SK-N-SH treated with all-trans-retinoic acid at 6 μM for 48 hours (cell line): ENCODE measurements at places on chromosomes 11 and 22.
A peak's percentile ranks its signal among the peaks of the same experiment; 100 is the strongest.

GRCh38 chr22:41248758-41249157, 8.0 kb upstream of the CHADL start:
- ATAC-seq: no peak

DNA sequence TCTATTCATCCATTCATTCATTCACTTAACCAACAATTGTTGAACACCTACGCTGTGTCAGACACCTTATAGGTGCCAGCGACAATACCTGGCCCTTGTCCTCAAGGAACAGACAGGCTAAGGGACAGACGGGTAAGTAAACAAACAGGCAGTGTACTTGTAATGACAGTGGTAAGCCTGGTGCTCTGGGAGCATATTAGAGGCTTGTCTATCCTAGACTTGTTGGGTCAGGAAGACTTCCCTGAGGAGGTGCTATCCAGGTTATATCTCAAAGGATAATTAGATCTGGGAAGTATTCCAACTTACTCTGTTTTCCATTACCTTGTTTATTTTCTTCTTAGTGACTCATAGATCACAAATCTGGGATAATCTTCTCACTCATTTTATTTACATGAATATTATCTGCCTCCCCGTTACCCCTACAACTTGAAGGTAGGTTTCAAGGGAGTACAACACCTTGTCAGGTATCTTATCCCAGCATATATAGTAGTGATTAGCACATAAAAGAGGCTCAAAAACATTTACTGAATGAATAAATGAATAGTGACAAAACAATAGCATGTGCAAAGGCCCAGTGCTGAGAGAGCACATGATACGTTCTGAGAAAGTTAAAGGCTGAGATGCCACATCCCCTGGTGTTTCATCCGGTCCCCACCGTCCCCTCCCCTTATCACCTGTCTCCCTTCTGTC, 75.3 kb upstream of the NCAM1 start:
- ATAC-seq: no peak

DNA sequence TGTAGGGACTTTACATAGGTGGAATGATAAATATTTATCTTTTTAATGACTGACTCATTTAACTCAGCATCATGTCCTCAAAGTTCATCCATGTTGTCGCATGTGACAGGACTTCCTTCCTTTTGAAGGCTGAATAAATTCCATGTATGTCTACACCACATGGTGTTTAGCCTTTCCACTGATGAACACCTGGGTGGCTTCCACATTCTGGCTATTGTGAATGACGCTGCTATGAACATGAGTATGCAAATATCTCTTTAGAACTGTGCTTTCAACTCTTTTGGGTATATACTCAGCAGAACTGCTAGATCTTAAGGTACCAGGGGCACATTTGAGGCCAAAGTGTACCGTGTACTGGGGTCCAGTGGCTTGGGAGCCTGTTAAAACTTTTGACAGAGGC, 24.1 kb downstream of the LARGE1 start:
- ATAC-seq: no peak

GRCh38 chr22:36881504-36882245, 20.9 kb downstream of the NCF4 start:
- ATAC-seq: no peak

- no peak for ATAC-seq
These were observed 57.5 kb upstream of the PPARA start for GRCh38 chr22:46092670-46093410.

DNA sequence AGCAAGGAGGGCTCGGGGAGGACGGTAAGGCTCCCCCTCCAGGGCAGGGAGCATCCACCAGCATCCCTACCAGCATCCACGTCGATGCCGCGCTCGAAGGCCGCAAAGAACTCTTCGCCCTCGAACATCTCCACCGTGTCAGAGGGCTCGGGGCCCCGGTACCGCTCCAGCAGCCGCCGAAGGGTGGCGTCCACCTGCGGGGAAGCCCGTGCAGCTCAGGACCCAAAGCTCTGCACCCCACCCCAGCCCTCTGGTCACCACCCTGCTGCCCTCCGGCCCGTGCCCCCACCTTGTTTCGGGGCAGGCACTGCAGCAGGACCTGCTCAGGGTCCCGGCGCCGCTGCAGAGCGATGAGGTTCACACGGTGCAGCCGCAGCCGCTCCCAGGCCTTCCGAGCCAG, 2.4 kb upstream of the SLC25A22 start:
- no peak for ATAC-seq

DNA sequence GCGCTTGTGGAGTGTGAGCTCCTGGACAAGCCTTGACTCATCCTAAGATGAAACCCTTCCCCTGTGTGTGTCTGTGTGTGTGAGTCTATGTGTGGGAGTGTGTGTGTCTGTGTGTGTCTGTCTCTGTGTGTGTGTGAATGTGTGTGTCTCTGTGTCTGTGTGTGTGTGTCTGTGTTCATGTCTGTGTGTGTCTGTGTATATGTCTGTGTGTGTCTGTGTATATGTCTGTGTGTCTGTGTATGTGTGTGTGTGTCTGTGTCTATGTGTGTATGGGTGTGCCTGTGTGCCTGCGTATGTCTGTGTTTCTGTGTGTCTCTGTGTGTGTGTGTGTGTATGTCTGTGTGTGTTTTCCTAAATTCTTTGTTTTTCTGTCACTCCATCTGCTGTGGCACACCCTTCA, 48.7 kb downstream of the RPS6KA4 start:
- no peak for ATAC-seq

- ATAC-seq: peak; percentile 27
These were observed 479 bp downstream of the RSF1 start for GRCh38 chr11:77819921-77820564.

- ATAC-seq: no peak
These were observed 31.3 kb downstream of the LRRC10B start for GRCh38 chr11:61539831-61540357.

DNA sequence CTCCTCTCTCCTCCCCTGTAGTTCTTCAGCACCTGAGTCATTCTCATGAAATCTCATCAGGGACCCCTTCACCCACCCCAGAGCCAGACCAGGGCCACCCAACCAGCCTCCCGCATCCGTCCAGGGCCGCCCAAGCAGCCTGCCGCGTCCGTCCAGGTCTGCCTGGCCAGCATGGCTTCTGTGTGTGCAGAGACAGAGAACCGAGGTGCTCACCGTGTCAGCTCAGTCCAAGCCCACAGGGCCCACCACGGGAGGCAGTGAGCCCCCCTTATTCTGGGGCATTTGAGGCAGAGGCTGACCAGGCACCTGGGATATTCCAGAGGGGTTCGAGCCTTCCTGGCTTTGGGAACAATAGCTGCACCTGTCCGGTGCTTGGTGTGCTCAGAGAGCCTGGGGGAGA, 1117.3 kb downstream of the BRD1 start:
- ATAC-seq: no peak

GRCh38 chr11:96303980-96304379, 39.0 kb downstream of the MAML2 start:
- no peak for ATAC-seq

- peak; percentile 33 for ATAC-seq
These were observed 4.2 kb downstream of the ALDH3B1 start for GRCh38 chr11:68014157-68014946.

DNA sequence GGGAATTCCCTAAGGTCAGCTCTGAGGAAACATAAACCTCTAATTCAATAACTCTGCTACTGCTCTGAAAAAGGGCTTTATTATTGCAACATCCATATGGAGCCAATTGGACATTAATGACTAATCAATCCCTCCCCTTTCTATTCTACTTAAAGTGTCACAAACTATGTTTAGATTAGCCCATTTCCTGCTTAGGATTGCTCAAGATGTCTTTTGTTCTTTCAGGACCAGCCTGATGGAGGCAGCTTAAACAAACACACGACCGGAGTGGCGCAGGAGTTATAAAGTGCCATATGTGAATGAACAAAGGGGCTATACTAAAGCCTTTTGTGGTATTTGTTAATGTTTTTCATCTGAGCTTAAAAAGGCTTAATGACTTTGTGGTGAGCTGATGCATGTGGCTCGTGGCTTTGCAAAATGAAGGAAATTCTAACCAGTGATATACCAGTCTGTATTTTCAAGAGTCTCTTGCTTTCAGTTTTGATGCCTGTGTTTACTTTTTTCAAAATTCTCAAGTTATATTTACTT, 354.4 kb downstream of the SOX6 start:
- peak; percentile 65 for ATAC-seq

- ATAC-seq: no peak
These were observed 34.3 kb downstream of the ETS1 start for GRCh38 chr11:128552783-128553661.

GRCh38 chr11:61529537-61530225, 21.1 kb downstream of the LRRC10B start:
- ATAC-seq: no peak
